ENCODE measurements at places on chromosomes 5 and 9. TPM values are rescaled to one million over a fixed set of nuclear protein-coding genes. Genes with fewer than 3 reads are reported as not detected.
A peak's percentile ranks its signal among the peaks of the same experiment; 100 is the strongest.

Gene FCN1
- total RNA-seq = not detected

Gene DOCK8
- 283 TPM for total RNA-seq

Gene CRB2
- not detected for total RNA-seq

Gene TAS2R1
- total RNA-seq = not detected

Gene GHR
- not detected for total RNA-seq

Gene SH3GL2
- not detected for total RNA-seq

DNA sequence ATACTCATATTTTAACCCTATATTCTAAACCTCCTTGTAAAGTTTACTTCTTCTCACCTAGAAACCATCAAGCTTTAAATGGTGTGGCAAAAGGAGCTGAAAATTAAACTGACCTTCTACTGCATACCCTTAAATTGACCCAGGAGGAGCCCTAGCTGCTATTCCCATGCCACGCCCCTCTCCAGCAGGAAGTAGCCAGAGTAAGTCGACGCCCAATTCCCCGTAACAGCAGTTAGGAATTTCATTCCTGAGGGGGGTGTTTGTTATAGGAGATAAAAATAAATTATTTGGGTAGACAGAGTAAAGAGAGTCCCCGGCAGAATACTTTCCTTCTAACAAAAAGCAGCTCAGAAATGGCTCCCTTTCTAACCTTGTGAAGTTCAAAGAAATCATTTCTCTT is 111.8 kb upstream of the FAM174A start:
- no peak for DNase-seq

DNA sequence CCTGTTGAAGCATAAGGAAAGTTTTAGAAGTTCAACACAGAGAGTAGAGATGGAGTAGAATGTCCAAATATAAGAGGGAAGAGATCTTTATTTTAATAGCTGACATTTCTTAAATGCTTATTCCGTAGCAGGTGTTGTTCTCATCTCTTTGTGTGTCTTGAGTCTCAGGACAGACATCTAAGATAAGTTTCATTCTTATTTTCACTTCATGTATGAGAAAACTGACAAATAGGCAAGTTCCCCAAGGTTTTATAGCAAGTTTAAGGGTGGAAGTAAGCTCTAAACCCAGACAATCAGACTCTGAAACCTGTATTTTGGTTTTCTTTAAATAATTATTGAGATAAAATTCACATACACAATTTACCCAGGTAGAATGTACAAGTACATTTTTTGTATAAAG is 228.4 kb upstream of the PPP1R2B start:
- no peak for DNase-seq

- no peak for DNase-seq
Observed at GRCh38 chr9:117340422-117340821, 74.4 kb downstream of the ASTN2 start.

DNA sequence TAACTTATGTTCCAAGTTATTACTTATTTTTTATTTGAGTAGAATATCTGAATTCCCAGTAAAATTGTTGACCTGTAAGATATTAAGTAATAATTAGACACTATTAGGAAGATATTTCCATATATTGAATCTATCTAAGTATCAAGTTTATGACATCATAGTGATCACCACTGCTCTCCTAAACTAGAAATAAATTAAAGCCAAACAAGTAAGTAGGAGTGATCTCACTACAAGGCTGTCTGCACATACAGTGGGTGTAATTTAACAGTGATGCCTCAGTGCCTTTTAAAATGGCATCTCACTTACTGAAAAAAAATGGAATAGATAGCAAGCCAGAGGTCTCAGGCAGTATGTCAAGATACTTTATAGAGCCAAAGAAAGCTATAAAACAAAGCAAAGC is 789.6 kb downstream of the KCTD16 start:
- no peak for DNase-seq

DNA sequence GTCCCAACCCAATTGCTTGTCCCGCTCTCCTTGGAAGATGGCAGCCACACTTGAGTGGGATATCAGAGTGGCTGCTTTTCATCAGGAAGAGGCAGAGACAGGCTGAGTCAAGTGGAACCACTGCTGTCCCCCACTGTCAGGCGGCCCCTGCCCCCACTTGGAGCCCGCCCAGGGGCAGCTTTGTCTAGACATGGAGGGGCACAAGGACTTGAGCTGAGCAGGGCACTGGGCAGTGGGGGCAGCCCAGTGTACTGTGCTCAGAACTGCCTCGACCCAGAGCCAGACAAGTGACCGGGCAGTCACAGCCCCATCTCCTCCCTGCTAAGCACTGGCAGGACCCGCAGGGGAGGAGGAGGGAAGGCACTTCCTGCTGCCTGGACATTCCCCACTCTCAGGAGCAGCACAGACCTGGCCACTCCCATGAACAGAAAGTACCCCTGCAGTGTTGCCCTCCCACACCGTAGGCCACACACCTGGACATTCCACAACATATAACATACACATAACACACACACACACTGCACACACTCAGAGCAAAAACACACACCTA is 91.0 kb downstream of the MRPL36 start:
- DNase-seq = no peak

- no peak for DNase-seq
Observed at GRCh38 chr5:172353271-172353812, 69.8 kb upstream of the UBTD2 start.

GRCh38 chr5:41763081-41763480 is 107.1 kb downstream of the OXCT1 start:
- DNase-seq = no peak

DNA sequence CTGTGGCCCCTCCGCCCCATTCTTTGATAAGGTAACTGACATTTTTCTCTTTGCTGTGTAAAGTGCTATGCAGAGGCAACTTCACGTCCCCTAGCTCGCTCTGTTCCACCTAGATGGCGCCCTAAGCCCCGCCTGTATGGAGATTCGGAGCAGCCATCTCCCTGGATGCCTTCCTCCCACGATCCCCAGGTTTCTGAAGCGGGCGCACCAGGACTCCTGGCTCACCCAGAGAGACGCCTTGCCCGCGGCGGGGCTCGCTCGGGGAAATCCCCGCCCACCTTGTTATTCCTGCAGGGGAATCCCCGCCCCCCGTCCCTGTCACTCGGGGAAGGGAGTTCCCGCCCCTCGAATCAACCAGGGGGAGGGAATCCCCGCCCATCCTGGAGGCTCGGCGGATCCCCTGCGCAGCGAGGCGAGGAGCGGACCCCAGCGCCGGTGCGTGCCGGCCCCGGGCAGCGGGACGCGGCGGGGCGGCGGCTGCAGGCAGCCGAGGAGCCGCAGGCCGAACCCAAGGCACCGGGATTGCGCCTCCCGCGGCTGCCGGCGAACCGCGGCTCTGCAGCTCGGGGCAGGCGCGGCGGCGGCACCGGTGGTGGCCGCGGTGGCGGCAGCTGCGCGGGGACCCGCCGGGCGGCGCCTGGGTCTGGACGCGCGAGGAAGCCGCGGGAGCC is at the start of gene PDZD2:
Gene PDZD2, plus strand, starts transcription at position 384 of the 671 bp plus-strand sequence.
- DNase-seq = peak; percentile 61

- no peak for DNase-seq
Observed at GRCh38 chr5:16037121-16037845, 142.3 kb downstream of the MARCHF11 start.

Measured in activated CD4-positive, alpha-beta T cell treated with anti-CD3 and anti-CD28 coated beads, Interleukin-2, amount 10 ng/mL, durations not matched to agents 7 days and 5 days (primary cell).